ENCODE measurements at places on chromosomes 12 and 14. TPM values are rescaled to one million over a fixed set of nuclear protein-coding genes. Genes with fewer than 3 reads are reported as not detected.

GRCh38 chr12:54977155-54977554 lies 7.4 kb downstream of the TESPA1 start:
- no peak for DNase-seq

- DNase-seq, result no peak
Measured at GRCh38 chr12:117019866-117020265, 79.3 kb downstream of the TESC start.

- no peak for DNase-seq
Measured at GRCh38 chr12:132543298-132544079, 53.5 kb downstream of the FBRSL1 start.

GRCh38 chr12:125528281-125528680 lies 463.0 kb downstream of the AACS start:
- peak; percentile 5 for DNase-seq

GRCh38 chr12:1912580-1913376 lies 5.7 kb downstream of the CACNA2D4 start:
- DNase-seq, result no peak

DNA sequence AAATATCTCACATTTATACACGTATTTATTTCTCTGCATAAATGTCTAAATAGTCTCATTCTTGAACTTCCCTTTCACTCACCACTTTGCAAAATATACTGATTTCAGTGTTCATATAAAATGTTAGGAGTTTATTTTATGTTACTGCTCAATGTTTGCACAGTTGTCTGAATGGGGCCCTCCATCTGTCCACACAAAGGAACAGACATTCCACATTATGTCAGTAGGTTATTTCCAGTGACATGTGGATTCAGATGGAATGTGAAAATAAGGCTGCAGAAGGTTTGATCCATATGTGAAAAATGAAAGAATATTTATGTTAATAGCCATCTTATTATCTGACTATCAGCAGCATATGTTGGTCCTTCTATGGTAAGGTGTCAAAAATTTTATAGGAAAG lies 994.4 kb upstream of the SEL1L start:
- no peak for DNase-seq

GRCh38 chr12:49615725-49616124 lies 7.6 kb upstream of the PRPF40B start:
- no peak for DNase-seq

DNA sequence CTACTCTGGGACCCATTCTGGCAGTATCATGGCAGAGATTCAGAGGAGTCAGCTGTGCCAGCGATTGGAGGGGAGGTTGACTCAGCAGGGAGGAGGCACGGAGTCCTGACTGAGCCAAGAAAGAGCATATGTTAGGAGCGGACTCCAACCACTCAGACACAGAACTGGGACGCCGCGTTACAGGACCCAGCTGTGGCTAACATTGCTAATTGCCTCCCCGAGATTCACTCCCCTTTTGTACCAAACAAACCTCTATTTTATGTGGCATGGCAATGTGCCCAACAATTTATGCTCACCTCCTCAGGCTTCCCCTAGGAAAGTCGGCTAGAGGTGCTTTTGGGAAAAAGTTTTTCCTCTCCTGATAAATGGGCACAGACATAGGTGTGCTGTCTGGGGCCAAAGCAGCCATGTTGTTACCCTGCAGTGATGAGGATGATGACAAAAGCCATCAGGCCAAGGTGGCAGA lies 15.2 kb upstream of the CLIP1 start:
- no peak for DNase-seq

The ACADS gene
- 35.6 TPM for polyA plus RNA-seq

The CNIH1 gene
- polyA plus RNA-seq, result 164 TPM

The NOPCHAP1 gene
- polyA plus RNA-seq, result 6.1 TPM
